ENCODE measurements at places on chromosomes 5 and 9. TPM values are rescaled to one million over a fixed set of nuclear protein-coding genes. Genes with fewer than 3 reads are reported as not detected.

Gene AGPAT2
- 11.2 TPM for polyA plus RNA-seq

Gene TUSC1
- 8.5 TPM for polyA plus RNA-seq

Gene TCERG1
- 81.2 TPM for polyA plus RNA-seq

Gene LRRC70
- polyA plus RNA-seq = 4.9 TPM

Gene SH3PXD2B
- 51.5 TPM for polyA plus RNA-seq

Gene LRRC19
- polyA plus RNA-seq = 0.13 TPM

Gene TMEM215
- polyA plus RNA-seq = 0.58 TPM

Gene SECISBP2
- 32.3 TPM for polyA plus RNA-seq

Gene GPR151
- not detected for polyA plus RNA-seq

Gene SLC34A1
- 0.10 TPM for polyA plus RNA-seq

Gene ZBED3
- 8.9 TPM for polyA plus RNA-seq

Gene VDAC1
- 194 TPM for polyA plus RNA-seq

Gene C9orf153
- polyA plus RNA-seq = not detected

Gene PCDHB11
- polyA plus RNA-seq = 3.0 TPM

Gene CERCAM
- 87.6 TPM for polyA plus RNA-seq

Gene COQ4
- polyA plus RNA-seq = 35.9 TPM

Gene MCCC2
- 19.8 TPM for polyA plus RNA-seq

Gene ICE1
- polyA plus RNA-seq = 27.5 TPM

Gene PDGFRB
- 122 TPM for polyA plus RNA-seq

Gene NR2F1
- 9.4 TPM for polyA plus RNA-seq

Gene SOX30
- polyA plus RNA-seq = 0.48 TPM

Gene C9orf50
- not detected for polyA plus RNA-seq

Gene LCN1
- not detected for polyA plus RNA-seq

Gene SPATA31A3
- not detected for polyA plus RNA-seq

Gene PCA3
- polyA plus RNA-seq = not detected

Gene THG1L
- polyA plus RNA-seq = 24.3 TPM

Gene OR1N1
- polyA plus RNA-seq = not detected

Gene PLAC8L1
- not detected for polyA plus RNA-seq
